ENCODE measurements at places on chromosomes 2 and 18. TPM values are rescaled to one million over a fixed set of nuclear protein-coding genes. Genes with fewer than 3 reads are reported as not detected.

DNA sequence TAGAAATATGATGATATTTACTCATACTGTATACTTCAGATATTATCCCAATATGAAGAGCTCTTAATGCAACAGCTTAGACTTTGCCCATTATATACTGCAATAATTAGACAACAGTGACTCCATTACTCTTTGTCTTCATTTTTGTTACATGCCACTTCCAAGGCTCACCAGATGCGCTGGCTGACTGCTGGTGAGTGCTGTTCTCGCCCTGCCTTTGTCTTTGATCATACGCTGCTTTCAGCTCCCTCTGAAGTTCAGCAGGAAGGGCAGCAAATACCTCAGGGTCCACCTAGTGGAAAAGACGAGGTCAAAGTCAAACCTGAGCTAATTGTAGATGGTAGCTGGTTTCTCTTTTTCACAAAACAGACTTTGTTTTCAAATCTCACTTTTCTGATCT, 66.3 kb downstream of the EIF5B start:
- no peaks in the 10 kb centered on the region for H3K27me3 ChIP-seq
- peaks cover 62% of the 10 kb centered on the region for H3K36me3 ChIP-seq
- no peak overlapping the region for H3K27ac ChIP-seq
- no peak overlapping the region for H3K4me3 ChIP-seq

- H3K36me3 ChIP-seq: no peaks in the 10 kb centered on the region
- peak within 1 kb of the TSS; percentile 40 for H3K4me3 ChIP-seq
- peaks cover 33% of the 10 kb centered on the region for H3K27me3 ChIP-seq
- H3K27ac ChIP-seq: no peak within 1 kb of the TSS
- peak; percentile 70 for DNase-seq
- H3K4me1 ChIP-seq: peaks cover 9% of the 10 kb centered on the region
Observed at GRCh38 chr2:98346311-98347236, at the start of gene CNGA3. Gene CNGA3, plus strand, starts transcription at chr2:98346456. Its CDS starts 23,520 bp downstream, at chr2:98369976.

The ALKAL2 gene
- 2.3 TPM for total RNA-seq

The UGT1A3 gene
- not detected for total RNA-seq

DNA sequence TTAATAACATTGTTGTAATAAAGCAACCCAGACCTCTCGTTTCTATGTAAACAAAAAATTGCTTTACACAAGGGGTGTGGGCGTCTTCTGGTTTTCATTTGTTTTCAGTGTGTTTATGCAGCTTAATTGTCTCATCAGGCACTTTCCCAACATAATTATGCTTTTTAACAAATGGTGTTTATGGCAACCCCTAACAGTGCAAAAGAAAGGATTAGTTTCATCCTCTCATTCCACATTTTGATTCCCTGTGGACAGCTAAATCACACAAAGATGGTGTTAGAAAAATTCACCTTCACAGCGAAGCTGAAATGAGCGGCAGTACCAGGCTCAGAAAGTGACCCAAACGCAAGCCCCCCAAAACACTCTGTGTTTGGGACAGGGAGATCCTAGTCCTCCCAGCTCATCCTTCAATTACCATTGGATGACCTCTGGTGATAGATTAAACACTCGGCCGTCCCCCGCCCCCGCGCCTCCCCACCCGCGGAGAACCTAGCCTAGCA, 724 bp downstream of the FTCDNL1 start:
- no peaks in the 10 kb centered on the region for H3K4me1 ChIP-seq
- H3K27ac ChIP-seq: peak overlapping the region; percentile 62
- H3K36me3 ChIP-seq: no peaks in the 10 kb centered on the region
- DNase-seq: no peak
- no peaks in the 10 kb centered on the region for H3K27me3 ChIP-seq

GRCh38 chr2:172970660-172971059, 105.0 kb upstream of the MAP3K20 start:
- H3K4me1 ChIP-seq: peaks cover 36% of the 10 kb centered on the region
- H3K27me3 ChIP-seq: no peaks in the 10 kb centered on the region
- no peak overlapping the region for H3K27ac ChIP-seq
- no peak overlapping the region for H3K4me3 ChIP-seq
- no peak for DNase-seq

GRCh38 chr2:72603481-72603880, 222.4 kb downstream of the EXOC6B start:
- no peaks in the 10 kb centered on the region for H3K4me1 ChIP-seq
- no peak overlapping the region for H3K4me3 ChIP-seq
- no peak for DNase-seq
- H3K27me3 ChIP-seq: no peaks in the 10 kb centered on the region
- H3K27ac ChIP-seq: no peak overlapping the region

DNA sequence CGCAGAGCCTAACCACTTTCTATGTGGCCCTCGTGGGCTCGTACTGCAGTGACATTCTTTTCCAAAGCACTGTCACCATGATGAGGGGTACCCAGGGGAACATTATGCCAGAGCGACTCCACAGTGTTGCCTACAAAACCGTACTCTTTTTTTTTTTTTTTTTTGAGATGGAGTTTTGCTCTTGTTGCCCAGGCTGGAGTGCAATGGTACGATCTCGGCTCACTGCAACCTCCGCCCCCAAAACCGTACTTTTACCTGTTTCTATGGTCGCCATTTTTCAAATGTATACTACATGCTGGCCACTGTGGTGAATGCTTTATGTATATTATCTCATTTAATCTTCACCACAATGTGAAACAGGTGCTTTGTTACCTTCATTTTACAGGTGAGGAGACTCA, 4.3 kb downstream of the PLEK start:
- H3K4me1 ChIP-seq: no peaks in the 10 kb centered on the region
- no peak overlapping the region for H3K27ac ChIP-seq
- H3K27me3 ChIP-seq: no peaks in the 10 kb centered on the region
- no peak overlapping the region for H3K4me3 ChIP-seq

DNA sequence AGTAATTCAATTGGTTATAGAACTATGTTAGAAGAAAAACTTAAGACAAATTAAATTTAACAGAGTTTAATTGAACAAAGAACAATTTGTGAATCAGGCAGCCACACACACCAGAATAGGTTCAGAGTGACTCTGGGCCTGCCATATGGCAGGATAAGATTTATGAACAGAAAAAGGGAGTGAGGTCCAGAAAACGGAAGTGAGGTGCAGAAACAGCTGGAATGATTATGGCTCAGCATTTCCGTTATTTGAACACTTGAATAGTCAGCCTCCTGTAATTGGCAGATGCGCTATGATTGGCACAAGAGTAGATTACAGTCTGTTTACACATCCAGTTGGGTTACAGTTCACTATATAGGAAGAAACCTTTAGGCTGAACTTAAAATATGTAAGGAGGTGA, 99.0 kb downstream of the MBD2 start:
- no peak overlapping the region for H3K4me3 ChIP-seq
- DNase-seq: no peak
- no peak overlapping the region for H3K27ac ChIP-seq
- no peaks in the 10 kb centered on the region for H3K27me3 ChIP-seq
- H3K4me1 ChIP-seq: no peaks in the 10 kb centered on the region

DNA sequence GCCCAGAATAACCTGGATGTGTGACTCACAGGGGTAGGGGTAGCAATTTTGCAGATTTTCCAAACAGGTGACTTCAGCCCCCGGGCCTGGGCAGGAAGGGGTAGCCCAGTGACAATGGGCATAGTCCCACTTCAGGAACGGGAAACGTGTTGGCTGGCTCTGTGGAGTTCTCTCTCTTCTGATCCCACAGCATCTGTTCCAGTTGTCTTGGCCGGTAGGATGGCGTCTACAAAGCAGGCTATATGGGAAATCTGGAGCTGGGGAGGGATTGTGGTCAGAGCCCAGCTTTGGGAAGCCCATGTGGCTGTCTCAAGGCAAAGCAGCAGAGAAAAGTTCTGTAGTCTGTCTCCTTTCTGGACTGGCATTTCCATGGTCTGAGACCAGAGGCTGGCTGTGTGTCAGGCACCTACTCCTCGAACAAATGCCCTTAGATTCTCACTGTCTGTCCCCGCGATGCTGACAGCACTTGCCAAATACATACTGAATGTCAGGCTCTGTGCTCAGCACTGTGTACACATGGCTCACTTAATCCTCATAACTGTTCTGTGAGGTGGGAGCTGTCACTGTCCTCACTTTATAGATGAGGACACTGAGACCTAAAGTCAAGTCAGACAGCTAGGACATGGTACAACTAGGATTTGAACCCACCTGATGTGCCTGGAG, 17.9 kb upstream of the TMEM214 start:
- no peak for DNase-seq
- H3K27ac ChIP-seq: peak overlapping the region; percentile 37
- no peaks in the 10 kb centered on the region for H3K36me3 ChIP-seq

The MC4R gene
- 0.45 TPM for total RNA-seq

DNA sequence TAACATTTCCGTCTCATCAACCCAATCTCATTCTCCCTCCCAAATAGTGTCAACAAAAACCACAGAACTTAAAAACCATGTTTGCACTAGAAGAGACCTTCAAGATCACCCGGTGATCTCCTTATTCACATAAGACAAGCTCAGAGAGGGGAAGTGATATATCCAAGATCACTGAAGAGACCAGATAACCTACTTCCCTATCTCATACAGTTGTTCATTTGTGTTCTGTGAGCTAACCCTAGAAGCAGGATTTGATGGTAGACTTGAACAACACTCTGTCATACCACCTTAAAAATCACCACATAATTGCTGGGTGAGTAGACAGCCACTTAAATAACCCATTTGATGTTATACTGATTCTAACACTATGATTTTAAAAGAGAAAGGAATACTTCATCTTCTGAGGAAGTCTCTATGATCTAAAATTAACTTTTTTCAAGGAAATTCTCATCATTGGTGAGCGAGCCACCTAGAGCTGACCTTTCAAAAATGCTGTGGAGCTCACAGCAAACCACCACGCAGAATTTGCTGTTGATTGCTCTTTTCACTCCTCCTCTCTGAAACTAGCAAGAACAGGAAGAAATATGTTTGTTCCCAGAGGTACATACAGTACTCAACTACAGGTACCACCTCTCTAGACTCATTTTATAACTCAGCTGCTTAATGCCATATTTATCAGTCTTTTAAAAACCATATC, 15.1 kb downstream of the AAK1 start:
- H3K27ac ChIP-seq: no peak overlapping the region
- H3K27me3 ChIP-seq: no peaks in the 10 kb centered on the region
- no peak for DNase-seq
- no peak overlapping the region for H3K4me3 ChIP-seq
- H3K36me3 ChIP-seq: no peaks in the 10 kb centered on the region
- peaks cover 8% of the 10 kb centered on the region for H3K4me1 ChIP-seq

- H3K4me1 ChIP-seq: peaks cover 3% of the 10 kb centered on the region
- no peaks in the 10 kb centered on the region for H3K27me3 ChIP-seq
- H3K27ac ChIP-seq: no peak overlapping the region
- H3K36me3 ChIP-seq: peaks cover 4% of the 10 kb centered on the region
Observed at GRCh38 chr2:239942090-239942489, 83.1 kb downstream of the NDUFA10 start.

DNA sequence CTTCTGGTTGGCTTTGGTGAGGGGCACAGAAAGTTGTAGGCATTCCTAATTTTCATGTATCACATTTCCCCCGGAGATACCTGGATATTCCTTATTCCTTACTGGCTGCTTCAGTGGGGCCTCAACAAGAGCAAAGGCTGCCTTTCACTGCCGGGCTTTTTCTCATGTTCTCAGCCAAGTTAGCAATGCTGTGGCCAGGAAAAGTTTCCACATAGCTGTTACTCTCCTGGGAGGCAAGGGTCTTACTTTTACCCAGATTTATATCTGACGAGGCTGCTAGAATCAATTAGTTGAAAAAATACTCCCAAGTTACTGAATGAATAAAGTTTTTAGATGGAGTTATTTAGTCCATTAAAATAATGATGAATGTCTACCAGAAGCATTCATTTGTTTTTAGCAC, 230.5 kb downstream of the ZNF407 start:
- H3K4me1 ChIP-seq: no peaks in the 10 kb centered on the region
- no peak for DNase-seq
- no peak overlapping the region for H3K4me3 ChIP-seq
- no peak overlapping the region for H3K27ac ChIP-seq
- H3K36me3 ChIP-seq: no peaks in the 10 kb centered on the region

The LOXL3 gene
- 7.1 TPM for total RNA-seq

The RAX gene
- total RNA-seq: not detected

The GLI2 gene
- 16.1 TPM for total RNA-seq

The C2orf66 gene
- not detected for total RNA-seq

The SH3RF3 gene
- total RNA-seq: 6.3 TPM

The ACTG2 gene
- 8,538 TPM for total RNA-seq

- H3K4me3 ChIP-seq: no peak overlapping the region
- H3K4me1 ChIP-seq: no peaks in the 10 kb centered on the region
- H3K36me3 ChIP-seq: no peaks in the 10 kb centered on the region
- H3K27me3 ChIP-seq: no peaks in the 10 kb centered on the region
- H3K27ac ChIP-seq: no peak overlapping the region
- DNase-seq: no peak
Observed at GRCh38 chr18:6219116-6219717, 195.5 kb downstream of the L3MBTL4 start.

The VIT gene
- total RNA-seq: 17.0 TPM

The CHRND gene
- not detected for total RNA-seq

Measured in esophagus muscularis mucosa (tissue), 4 donors.